ENCODE measurements at places on chromosomes 4 and X.

DNA sequence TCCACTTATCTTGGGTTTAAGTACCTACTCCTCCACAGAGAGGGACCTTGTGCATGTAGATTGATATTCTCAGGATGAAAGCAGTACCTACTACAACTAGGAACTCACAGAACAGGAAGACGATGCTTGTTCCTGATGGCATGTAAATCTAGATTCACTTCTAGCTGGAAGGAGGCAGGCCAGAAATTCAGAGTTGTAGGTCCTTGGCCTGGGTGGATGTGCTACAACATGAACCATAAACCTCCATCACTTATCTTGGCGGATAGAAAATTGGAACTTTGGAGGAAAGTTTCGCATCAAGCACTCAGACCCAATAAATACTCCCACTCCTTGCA, 9.3 kb upstream of the SMIM20 start:
- no peak for DNase-seq

- DNase-seq = no peak
Observed at GRCh38 chr4:25950461-25951389, 36.7 kb downstream of the SMIM20 start.

DNA sequence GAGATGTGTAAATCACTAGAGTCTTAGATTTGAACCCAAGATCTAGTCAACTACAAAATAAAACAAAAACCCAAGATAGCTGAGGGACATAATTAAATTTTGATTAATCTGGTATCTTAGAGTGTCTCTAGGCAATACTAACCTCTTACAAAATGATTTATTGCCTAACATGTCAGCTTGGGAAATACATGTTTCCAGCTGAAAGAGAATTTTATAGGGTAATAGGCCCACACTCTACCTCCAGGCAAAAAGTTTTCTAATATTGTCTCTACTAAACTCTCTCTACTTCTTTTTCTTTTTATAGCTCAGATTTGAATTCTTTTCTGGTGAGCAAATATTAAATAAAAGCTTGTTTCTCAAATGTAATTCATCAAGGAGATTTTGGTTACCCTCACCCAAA, 263.2 kb downstream of the IL15 start:
- DNase-seq = no peak

DNA sequence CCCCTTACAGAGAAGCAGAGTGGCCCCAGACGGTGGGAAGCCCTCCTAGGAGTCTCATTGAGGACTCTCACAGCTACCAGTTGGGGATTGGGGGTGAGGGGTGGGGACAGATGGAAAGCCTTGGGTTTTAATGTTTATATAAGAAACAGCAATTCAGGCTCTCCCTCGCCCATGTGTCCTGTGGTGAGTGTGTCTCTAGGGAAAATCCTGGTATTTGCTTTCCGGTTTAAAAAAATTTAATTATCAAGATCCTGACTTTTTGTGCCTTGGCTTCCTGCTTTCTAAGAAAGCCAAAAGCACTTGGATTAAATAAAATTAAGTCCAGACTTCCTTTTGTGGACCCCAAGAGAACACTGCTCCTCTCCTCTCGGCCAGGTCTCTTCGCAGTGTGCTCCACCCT, 93.8 kb downstream of the SOWAHB start:
- DNase-seq = no peak

GRCh38 chr4:96146686-96147085, 306.8 kb downstream of the PDHA2 start:
- DNase-seq = no peak

DNA sequence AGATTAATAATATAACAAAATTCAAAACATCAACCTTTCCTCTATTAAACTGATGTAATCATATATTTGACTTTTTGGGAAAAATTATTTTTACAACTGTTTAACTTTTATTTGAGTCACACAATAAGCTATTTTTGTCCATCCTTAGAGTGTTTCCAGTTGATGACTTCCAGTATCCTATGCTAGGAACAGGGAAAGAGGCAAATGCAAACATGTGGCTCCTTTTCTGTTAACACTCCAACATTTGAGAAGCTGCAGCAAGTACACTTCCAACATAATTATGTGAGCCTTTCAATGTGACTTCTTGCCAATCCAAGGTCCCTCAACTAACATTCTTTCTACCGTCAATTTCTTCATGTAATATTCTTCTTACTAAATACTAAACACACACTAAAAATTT, 117.7 kb downstream of the PPA2 start:
- DNase-seq = no peak

DNA sequence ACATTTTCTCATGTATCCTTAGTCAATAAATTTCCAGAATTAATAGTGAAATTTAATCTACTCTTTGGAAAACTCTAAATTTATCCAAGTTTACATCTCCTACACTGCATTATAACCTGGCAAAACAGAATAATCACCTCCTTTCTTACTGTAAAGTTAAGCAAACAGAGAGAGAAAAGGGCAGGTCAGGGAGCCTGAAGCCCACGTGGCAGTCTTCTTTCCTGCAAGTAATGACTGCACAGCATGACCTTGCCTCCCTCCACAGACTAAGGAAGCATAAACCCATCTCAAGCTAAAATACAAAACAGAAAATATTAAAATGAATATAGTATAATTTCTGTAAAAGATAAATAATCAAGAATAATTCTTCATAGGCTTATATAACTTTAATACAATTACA, 1153.0 kb downstream of the C4orf33 start:
- no peak for DNase-seq

- no peak for DNase-seq
Observed at GRCh38 chrX:42247241-42247640, 323.9 kb upstream of the CASK start.

- no peak for DNase-seq
Observed at GRCh38 chr4:112567536-112567935, 51.6 kb upstream of the NEUROG2 start.

DNA sequence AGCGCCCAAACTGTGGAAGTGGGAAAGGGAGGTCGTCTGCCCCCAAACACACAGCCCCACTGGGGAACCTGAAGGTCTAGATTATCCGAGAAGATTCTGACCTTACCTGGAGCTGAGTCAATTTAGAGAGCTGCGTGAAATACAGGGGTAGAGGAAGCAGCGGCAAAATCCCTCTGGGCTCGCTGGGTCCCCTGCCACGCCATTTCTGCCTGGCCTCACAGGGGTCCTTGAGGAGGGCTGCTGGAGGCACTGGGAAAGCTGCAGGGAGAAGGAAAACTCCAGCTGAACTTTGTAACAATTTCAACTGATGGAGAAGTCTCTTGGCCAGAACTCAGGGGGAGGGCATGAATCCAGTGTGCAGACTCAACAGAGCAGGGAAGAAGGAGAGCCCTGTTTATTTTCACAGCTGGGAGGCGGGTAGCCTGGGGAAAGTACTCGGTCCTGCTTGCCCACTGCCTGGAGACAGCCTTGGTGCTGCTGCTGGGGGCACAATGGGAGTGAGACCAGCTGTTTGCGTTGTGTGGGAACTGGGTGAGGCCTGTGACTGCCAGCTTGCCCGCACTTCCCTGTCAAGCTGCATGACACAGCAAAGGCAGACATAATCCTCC, 93.2 kb upstream of the MAPK10 start:
- DNase-seq = no peak

DNA sequence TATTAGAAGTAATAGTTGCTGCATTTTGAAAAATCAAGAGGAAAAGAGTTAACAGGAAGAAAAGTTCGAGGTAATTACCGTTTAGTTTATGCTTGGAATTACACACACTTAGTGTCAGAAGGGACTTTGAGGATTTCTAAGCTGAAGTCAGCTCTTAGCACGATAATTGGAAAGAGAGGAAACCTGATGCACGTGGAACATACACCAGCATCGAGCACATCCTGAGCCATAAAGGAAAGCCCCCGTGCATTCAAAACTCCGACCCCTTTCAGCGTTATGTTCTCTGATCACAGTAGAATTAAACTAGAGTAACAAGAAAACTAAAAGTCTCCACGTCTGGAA, 400 bp upstream of the PAQR3 start:
- no peak for DNase-seq

GRCh38 chr4:38177641-38178391, 217.6 kb downstream of the PTTG2 start:
- DNase-seq = no peak

GRCh38 chrX:38861489-38861888, 60.2 kb downstream of the MID1IP1 start:
- DNase-seq = no peak
